SK-N-SH (cell line): ENCODE measurements at places on chromosomes 3 and 15. TPM values are rescaled to one million over a fixed set of nuclear protein-coding genes. Genes with fewer than 3 reads are reported as not detected.

DNA sequence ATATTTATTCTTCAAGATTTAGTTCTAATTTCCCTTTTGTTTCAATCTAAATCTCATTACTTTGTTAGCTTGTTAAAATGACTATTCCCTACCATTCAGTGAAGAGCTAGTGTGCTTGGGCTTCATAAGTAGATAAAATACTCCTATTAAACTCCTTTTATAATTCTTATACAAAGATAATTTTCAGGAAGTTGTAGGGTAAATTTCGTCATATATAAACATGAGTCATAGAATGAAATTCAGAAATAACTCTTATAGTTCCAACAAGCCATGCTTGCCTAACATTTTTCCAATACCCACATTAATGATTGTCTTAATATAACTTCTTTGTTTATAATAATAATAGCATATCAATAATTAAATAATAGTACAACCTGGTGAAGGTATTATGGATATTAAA lies 407.3 kb downstream of the NAALADL2 start:
- DNase-seq = no peak

Gene MORC1
- not detected in 2 replicates for polyA plus RNA-seq

GRCh38 chr15:79349525-79349924 lies 38.6 kb downstream of the TMED3 start:
- DNase-seq = peak; percentile 33

Gene NBEAL2
- 15.5 and 20.3 TPM in 2 replicates for polyA plus RNA-seq

Gene TGM5
- polyA plus RNA-seq = not detected in 2 replicates

GRCh38 chr3:43883729-43884396 lies 193.1 kb downstream of the ABHD5 start:
- DNase-seq = no peak

- no peak for DNase-seq
These were observed 34.9 kb downstream of the RUBCN start for GRCh38 chr3:197701841-197702240.

Gene AGBL1
- not detected in 2 replicates for polyA plus RNA-seq

Gene BCL6
- polyA plus RNA-seq = 13.8 and 14.0 TPM in 2 replicates

Gene NTRK3
- polyA plus RNA-seq = 2.6 and 3.1 TPM in 2 replicates

Gene MTHFS
- 21.1 and 21.9 TPM in 2 replicates for polyA plus RNA-seq

GRCh38 chr3:104947943-104948342 lies 418.8 kb upstream of the ALCAM start:
- DNase-seq = no peak

GRCh38 chr3:149667576-149667975 lies 9.8 kb upstream of the WWTR1 start:
- DNase-seq = no peak

Gene STRA6
- polyA plus RNA-seq = 27.9 and 31.0 TPM in 2 replicates

DNA sequence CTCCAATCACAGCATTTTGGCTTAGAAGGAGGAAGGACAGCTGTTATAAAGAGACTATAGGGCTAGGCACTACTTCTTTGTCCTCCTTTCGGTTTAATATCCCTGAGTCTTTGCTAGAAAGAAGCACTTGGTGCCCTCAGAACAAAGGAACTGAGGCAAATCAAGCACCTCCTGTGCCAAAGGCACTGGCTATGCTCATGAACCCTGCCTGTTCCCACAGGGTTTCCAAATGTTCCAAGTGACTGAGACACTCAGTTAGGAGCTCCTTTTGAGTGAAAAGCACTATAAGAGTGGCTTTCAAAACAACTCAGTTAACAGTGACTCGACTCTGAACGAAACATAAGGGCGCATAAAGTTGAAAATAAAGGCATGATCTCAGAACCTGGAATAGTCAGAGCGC lies 25.0 kb downstream of the TBC1D2B start:
- no peak for DNase-seq

DNA sequence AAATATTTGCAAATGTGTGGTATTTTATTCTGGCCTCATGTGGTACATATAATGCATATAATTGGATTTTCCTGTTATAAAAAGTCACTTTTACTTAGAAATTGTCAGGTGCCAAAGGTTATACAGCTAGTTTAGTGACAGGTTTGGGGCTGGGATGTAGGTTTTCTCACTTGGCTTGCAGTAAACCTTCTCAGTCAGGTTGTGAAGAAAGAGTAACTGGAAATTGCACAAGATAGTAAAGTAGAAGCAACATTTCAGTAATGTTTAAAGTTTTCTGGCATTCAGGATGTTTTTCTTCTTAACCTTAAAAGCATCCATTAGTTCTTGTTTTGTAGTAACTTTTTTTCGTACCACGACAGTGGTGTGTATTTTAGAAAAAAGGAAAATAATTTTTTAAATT lies 53.9 kb downstream of the MEF2A start:
- DNase-seq = no peak

Gene SEC22C
- polyA plus RNA-seq = 28.5 and 31.9 TPM in 2 replicates

GRCh38 chr3:47897954-47898353 lies 95.0 kb downstream of the DHX30 start:
- DNase-seq = no peak

- no peak for DNase-seq
These were observed 77.1 kb upstream of the UBE2E1 start for GRCh38 chr3:23728601-23729117.

- DNase-seq = no peak
These were observed 7.3 kb downstream of the GMNC start for GRCh38 chr3:190855151-190855550.

DNA sequence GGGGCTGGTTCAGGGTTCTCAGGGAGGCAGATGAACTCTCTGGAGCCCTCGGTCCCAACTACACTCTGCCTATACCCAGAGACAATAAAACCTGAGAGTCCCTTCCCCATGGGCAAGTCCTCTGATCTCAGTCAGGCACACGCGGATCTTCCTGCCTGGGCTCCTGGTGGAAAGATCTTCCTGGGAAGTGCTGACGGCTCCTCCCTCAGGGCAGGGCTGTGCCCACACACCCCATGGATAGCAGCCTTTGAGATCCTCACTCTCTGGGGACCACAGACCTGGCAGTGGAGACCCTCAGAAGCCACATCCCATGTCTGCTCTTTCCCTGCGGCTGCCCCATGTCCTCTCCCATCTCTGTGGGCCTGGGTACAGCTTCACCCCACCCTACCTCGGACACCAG lies 10.4 kb downstream of the SH2D7 start:
- DNase-seq = no peak

Gene FBXL22
- 0.08 and 0.10 TPM in 2 replicates for polyA plus RNA-seq

DNA sequence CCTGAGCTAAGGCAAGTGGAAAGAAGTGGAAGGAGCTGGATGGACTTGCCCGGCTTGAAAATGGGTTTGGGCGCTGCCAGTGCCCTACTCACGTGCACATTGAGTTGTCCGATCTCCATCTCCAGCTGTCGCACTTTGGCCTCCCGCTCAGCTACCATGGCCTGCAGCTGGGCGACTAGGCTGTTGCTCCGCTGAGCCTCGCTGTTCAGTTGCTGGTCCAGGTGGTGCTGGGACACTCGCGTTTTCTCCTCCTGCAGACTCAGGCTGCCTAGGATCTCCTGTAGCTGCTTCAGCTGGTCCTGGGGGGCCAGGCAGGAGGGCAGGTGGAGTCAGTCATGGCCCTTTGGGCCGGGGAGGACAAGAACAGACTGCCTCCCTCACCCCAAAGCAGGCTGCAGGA lies 33.0 kb upstream of the HHATL start:
- no peak for DNase-seq

- no peak for DNase-seq
These were observed 275.5 kb downstream of the GAP43 start for GRCh38 chr3:115898656-115899410.

Gene TADA3
- polyA plus RNA-seq = 84.1 and 102 TPM in 2 replicates

DNA sequence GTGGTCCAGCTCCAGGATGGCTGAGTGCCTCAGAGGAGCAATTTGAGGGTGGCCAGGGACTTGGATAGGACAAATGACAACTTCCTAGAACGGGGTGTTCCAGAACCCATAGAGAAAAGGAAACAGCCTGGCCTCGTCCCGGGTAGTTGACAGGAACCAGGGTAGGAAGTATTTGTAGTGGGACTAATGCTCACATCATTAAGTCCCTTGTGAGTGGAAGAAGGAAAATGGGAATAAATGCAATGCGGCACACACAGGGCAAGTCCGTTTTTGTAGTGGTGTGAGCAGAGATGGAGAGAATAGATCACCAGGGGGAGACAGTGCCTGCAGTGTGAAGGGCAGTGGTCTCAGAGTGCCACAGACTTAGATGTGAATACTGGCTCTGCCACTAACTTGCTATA lies 19.6 kb downstream of the TIMP4 start:
- peak; percentile 35 for DNase-seq

Gene NEO1
- 12.7 and 13.1 TPM in 2 replicates for polyA plus RNA-seq

DNA sequence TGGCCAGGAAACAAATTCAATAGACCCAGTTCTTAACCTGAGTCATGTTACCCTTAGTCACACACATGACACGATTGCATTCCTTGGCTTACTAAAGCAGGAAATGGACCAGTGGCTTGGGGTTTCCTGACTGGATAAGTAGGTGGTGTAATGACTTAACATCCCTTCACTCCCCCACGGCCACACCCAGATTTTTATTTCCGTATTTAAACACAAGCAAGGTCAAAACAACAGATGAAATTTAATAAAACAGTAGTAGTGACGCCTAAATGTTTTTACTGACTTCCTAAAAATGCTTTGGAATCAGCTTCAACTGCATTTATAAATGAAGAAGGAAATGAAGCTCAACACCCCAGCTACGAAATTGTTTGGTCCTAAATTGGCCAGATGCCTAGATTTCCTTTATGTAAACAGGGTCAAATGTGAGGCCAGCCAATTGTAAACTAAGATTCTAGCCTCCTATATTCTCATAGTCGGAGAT lies 324.3 kb downstream of the CHST2 start:
- no peak for DNase-seq

DNA sequence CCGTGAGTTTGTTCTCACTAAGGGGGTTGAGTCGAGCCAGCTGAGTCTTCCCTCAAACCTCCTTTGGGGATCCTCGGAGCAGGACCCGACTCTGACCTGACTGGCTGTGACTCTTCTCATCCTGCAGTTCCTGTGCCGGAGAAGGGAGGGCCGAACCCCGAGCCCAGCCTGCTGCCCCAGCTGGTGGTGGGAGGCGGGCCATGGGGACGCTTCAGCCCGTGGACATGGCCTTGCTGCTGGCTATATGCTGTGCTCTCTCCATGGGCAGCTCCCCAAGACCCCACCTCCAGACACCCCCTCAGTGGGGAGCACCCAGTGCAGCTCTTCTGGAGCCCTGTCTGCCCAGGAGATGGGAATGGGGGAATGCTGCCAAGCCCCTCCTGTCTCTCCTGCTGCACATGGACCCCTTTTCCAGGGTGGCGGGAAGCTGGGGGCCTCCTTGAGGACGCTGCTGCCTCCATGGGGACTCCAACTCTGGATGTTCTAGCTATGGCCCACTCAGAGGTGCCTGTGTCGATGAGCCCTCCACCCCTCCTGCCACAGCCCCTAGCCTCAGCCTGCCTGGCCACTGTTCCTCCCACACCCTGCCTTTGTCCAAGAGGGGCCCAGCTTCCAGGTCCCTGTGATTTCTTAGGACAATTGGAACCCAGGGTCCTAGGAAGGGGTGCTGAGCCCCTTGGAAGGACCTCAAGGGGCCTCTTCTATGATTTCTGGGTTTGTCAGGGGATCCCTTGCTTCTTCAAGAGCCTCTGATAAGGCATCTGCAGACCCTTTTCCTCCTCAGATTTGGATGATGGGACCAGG lies 12.8 kb downstream of the C15orf39 start:
- no peak for DNase-seq

Gene MEX3B
- polyA plus RNA-seq = 6.2 and 9.3 TPM in 2 replicates

DNA sequence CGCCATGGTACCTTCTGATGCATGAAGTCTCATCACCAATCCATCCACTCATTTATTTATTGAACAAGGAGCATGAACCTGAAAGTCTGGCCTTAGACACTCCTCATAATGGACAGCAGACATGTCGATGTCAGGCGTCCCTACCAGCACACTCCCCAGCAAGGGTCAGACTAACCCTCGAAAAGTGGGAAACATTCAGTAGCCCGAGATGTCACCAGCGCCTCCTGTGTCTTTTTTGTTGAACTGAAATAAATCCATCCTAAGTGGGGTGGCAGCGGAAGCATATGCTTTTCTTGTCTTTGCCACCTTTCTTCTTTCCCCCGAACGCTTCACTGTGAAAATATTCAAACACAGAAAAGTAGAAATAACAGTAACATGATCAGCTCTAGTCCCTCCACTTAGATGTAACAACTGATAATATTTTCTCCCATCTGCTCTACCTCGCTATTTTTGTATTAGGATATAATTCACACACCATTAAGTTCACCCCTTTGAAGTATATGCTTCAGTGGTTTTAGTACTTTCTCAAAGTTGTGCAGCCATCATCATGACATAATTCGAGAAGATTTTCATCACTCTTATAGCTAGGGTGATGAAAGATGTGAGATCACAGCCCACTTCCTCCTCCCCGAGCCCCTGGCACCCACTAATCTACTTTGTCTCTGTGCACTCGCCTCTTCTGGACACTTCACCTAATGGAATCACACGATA lies 121.6 kb downstream of the ADAMTS17 start:
- no peak for DNase-seq

GRCh38 chr15:32651229-32651837 lies 9.8 kb downstream of the SCG5 start:
- peak; percentile 71 for DNase-seq

GRCh38 chr15:48696627-48697312 lies 51.3 kb upstream of the FBN1 start:
- no peak for DNase-seq

DNA sequence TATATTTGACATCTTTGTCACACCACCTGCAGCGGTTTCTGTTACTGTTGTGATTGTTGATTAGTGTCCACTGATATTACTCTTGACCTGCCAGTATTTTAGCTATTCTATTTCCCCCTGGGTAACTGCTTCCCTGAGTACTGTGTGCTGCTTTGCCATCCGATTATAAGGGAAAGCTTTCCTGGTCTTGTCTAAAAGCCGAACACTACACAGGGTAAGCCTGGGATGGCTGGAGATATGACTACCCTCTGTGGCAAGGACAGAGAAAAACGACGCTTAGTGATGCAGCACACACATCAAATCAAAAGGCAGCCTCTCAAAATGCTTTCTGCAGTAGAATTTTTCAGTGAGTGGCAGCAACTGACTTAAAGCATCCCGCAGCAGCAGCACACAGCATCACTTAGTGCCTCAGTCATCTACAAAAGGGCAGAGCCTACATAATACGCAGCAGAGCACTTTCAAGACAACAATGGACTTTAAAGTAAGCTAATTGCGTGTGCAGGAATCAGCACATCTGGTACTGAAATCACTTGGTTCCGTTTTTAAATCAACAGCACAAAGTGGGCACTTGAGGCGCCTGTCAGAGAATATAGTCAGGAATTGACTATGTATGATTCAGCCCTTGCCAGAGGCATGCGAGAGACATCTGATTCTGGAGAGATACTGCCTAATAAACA lies 656.3 kb upstream of the TGFBR2 start:
- no peak for DNase-seq

Gene INKA1
- polyA plus RNA-seq = 2.6 and 3.4 TPM in 2 replicates

GRCh38 chr3:88188436-88188835 lies 38.7 kb downstream of the C3orf38 start:
- DNase-seq = peak; percentile 7

Gene MCCC1
- polyA plus RNA-seq = 15.4 and 19.4 TPM in 2 replicates

Gene SLC12A1
- not detected in 2 replicates for polyA plus RNA-seq

DNA sequence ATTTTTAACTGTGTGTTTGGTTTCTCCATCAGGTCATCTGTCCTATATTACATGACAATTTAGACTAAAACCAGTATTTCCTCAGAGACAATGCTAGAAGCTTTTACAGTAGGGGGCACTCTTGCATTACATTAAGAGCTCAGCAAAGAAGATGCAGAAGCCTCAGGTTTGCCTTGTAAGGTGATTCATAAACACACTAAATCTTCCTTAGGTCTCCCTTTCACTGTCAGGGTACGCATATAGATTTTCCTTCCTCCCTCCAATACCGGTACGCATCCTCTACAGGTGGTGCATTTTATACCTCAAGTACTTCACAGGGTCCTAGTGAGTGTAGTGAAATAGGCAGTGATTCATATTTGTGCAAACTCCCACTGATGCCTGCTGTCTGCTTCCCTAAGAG lies 46.5 kb downstream of the CD86 start:
- DNase-seq = peak; percentile 11

GRCh38 chr15:47586653-47587224 lies 130.6 kb upstream of the SEMA6D start:
- no peak for DNase-seq
